Myocyte (in vitro differentiated cells): ENCODE measurements at places on chromosomes 7 and 10. TPM values are rescaled to one million over a fixed set of nuclear protein-coding genes. Genes with fewer than 3 reads are reported as not detected.

- DNase-seq: no peak
These were observed 396.3 kb upstream of the POM121L12 start for GRCh38 chr7:52639126-52639525.

DNA sequence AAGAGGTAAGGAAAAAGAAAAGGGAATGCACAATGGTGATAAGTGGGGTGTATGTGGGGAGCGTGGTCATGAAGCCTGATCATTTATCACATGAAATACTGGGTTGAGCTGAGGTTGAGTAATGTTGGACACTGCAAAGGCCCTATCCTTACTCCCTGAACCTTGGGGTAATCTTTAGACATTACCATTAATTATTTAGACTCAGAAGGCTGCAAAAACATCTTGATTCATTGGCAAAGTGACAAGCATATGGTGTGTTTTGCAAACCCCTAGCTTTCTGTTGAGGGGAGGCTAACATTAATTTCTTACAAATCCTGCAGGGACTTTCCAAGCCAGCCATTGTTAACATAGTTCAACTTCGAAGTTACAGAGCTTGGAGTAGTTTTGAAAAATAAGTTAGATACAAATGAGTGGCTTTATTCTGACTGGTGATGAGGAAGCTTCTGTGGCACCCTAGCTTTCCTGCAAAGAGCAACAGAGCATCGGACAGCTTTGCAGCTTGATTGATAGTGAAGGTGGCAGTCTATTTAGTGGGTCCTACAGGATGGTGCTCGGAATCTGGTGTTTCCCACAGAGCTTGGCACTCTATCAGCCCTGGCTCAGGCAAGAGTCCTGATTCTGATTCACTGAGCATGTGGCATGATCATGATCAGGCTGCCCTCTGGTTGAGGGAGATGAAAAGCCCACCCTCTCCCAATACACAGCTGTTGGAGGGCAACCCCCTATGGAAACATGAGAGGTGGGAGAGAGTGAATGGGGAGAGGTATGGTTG lies 153.7 kb upstream of the NPVF start:
- no peak for DNase-seq

DNA sequence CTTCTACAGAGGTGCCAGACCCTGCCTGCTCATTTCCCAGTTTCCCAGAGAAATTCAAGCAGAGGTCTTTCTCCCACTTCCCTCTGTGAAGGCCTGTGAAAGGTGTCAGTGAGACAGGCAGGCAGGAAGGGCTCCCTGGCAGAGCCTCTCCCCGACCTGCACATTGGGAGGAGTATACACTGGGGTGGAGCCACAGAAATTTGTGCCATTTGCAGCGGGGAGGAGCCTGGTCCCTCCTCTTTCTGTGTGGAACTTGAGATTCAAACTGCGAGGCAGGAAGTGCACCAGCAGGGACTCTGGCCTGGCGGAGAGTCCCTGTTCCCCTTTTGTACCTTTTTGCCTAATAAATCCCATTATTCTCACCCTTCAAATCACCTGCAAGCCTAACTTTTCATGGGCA lies 54.6 kb upstream of the OPN4 start:
- DNase-seq: no peak

- no peak for DNase-seq
These were observed 23.9 kb downstream of the PARD3 start for GRCh38 chr10:34791228-34791627.

DNA sequence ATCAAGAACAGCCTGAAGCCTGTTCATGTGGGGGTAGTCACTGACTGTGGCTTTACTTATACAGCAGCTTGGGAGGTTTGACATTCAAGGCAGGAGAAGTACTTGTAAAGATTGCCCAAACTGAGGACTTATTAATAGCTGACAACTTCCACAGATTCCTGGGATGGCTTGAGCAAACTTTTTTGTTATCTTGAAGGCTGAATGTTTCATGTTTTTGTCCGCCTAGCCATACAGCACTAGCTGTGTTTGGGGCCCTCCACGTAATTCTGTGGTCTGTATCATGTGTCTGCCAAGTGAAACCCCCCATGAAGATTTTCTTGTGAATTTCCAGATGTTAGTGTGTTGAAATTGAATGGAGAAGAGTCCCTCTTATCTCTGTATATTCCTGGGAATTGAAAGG lies 38.6 kb downstream of the FAS start:
- DNase-seq: no peak

DNA sequence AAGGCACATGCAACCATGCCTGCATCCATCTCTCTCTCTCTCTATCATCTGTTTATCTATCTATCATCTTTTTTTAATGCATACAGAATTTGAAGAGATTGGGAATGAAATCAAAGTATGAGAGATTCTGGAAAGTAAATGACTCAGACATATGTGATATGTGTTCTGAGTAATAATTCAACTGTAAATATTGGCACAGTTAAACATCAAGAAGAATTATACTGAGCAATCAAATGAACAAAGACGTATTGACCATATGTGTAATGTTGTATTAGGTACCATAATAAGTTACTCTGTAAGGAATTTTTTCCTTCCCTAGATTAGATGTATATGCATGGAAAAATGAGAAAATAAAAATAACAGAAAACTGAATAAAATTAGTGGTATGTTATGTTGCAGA lies 108.3 kb downstream of the SUGCT start:
- DNase-seq: no peak

GRCh38 chr10:91980319-91980718 lies 56.7 kb downstream of the BTAF1 start:
- no peak for DNase-seq

DNA sequence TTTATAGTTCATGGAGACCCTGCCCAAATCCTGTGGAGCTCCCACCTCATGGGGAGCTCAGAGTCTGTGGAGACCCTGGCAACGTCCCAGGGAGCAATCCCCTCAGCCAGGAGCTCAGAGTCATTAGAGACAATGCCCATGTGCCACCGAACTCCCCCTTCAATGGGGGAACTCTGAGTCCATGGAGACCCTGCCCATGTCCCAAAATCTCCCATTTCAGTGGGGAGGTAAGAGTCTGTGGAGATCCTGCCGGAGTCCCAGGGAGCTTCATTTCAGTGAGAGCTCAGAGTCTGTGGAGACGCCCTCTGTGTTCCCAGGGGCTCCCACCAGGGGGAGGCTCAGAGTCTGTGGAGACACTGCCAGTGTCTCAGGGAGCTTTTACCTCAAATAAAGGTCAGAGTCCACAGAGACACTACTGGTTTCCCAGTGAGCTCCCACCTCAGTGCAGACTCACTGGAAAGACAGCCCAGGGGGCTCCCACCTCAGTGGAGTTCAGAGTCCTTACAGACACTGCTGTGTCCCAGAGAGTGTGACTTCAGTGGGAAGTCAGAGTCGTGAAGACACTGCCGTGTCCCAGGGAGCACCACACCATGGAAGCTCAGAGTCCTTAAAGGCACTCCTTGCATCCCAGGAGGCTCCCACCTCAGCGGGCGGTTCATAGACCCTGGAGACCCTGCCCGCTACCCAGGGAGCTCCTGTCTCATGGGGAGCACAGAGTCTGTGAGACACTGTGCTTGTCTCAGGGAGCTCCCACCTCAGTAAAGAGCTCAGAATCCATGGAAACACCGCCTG lies 5.0 kb downstream of the MYO1G start:
- DNase-seq: peak; percentile 58

DNA sequence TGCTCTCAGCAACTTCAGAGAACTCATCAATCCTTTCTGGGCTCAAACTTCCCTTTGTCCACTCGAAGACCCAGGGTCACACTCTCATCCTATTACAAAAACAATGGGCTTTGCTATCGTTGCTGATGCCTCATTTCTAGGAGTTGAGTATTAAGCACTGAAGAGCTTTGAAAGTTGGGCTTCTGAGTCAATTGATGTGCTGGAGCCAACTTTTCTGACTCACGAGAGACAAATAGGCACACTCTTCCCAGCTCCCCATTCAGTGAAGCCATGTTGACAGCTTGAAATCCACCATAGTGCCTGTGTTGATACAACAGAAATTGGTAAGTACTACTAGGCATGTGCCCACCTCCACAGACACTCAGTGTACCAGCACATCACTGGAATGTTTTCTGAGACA lies 97.5 kb upstream of the PRSS58 start:
- DNase-seq: peak; percentile 43

GRCh38 chr7:142654398-142654797 lies 94.9 kb upstream of the PRSS1 start:
- no peak for DNase-seq

DNA sequence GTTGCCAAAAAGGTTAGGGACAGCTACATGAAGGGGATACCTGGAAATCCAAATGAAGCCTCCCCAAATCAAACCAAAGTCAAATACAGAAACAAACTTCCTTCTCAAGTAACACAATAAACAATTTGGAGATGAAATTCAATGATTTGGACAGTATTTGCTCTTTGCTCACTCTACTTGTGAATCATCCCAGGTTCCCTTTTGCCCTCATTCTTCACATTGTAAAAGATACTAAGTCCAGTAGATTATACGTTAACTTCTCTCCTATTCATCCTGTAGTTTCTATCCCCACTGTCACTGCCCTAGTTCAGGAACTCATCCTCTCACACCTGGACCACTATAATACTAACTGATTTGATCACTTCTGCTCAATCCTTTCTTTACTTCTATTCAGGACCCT lies 28.3 kb downstream of the FZD1 start:
- DNase-seq: no peak

DNA sequence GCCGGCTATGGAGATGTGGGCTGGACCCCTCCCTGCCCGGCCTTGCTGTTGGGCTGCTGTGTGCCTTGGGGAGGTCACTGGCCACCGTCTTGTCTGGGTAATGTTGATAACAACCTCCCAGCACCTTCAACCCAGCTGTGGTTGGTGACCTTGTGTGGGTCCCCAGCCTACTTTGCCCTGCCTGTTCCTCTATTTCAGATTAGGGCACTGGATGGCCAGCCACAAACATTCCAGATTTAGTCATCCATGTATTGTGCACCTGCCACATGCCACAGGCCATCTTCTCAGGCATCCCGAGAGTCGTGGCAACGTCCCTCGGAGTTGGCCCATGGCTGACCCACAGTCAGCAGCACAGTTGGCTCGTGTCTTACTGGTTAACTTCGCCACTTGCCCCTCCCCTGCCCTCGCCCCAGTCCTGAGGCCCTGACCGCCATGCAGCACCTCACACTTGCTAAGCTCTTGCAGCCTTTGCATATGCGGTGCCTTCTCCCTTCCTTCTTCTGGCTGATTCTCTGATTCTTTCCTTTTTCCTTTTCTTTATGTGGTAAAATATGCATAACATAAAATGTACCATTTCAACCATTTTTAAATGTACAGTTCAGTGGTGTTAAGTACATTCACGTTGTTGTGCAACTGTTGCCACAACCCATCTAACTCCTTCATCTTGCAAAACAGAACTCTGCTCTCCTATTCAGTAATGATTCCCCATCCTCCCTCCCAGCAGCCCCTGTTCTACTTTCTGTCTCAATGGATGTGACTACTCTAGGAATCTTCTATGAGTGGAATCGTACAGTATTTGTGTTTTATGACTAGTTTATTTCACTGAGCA lies 60.6 kb downstream of the PRF1 start:
- peak; percentile 95 for DNase-seq

DNA sequence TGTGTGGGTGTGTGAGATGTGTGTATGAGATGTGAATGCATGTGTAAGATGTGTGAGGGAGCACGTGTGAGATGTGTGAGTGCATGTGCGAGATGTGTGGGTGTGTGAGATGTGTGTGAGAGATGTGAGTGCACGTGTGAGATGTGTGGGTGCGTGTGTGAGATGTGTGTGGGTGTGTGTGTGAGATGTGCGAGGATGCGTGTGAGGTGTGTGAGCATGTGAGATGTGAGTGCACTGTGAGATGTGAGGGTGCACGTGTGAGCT lies 31.0 kb downstream of the PPIF start:
- DNase-seq: no peak

GRCh38 chr10:72238392-72239175 lies 22.5 kb upstream of the ASCC1 start:
- DNase-seq: no peak

Gene PDK4
- 1.1 and 1.4 TPM in 2 replicates for total RNA-seq

Gene CD36
- 38.8 and 46.2 TPM in 2 replicates for total RNA-seq

Gene TWNK
- total RNA-seq: 5.1 and 5.8 TPM in 2 replicates

Gene GFRA1
- 11.1 and 12.9 TPM in 2 replicates for total RNA-seq

Gene NUTM2A
- 0.47 and 0.91 TPM in 2 replicates for total RNA-seq
